Peyer's patch (tissue), 4 donors: ENCODE measurements at places on chromosomes 3 and 15. TPM values are rescaled to one million over a fixed set of nuclear protein-coding genes. Genes with fewer than 3 reads are reported as not detected.

Gene ZNF609
- 34.3 TPM for total RNA-seq

Gene CPA3
- total RNA-seq, result 5.8 TPM

Gene TEX9
- 27.5 TPM for total RNA-seq

DNA sequence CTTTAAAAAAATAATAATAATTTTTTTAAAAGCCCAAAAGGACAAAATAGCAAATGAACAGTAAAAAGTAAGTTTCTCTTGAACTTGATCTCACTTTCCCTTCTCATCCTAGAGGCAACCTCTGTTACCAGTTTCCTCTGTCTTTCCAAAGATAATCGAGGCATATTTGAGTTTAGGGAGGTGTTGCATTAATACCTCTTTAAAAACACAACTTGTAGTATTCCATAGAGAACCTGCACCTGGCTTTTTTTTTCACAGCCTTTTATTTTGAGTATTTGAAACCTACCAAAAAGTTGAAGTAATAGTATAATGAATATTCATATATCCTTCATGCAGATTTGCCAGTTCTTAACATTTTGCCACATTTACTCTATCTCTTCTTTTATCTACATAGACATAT lies 9.1 kb downstream of the CSK start:
- H3K36me3 ChIP-seq, result no peaks in the 10 kb centered on the region
- H3K4me3 ChIP-seq, result no peak overlapping the region
- no peak for DNase-seq
- H3K27ac ChIP-seq, result peak overlapping the region; percentile 97
- no peaks in the 10 kb centered on the region for H3K27me3 ChIP-seq

Gene TRIP4
- total RNA-seq, result 19.8 TPM

GRCh38 chr3:68648494-68648893 lies 283.9 kb downstream of the TAFA4 start:
- no peak overlapping the region for H3K27ac ChIP-seq
- no peaks in the 10 kb centered on the region for H3K4me1 ChIP-seq
- no peaks in the 10 kb centered on the region for H3K36me3 ChIP-seq
- no peak for DNase-seq

GRCh38 chr3:50617096-50617791 lies at the start of gene MAPKAPK3:
Gene MAPKAPK3, plus strand, starts transcription at chr3:50617151. Its CDS starts 415 bp downstream, at chr3:50617566.
- peak within 1 kb of the TSS; percentile 83 for H3K27ac ChIP-seq
- H3K4me3 ChIP-seq, result peak within 1 kb of the TSS; percentile 99
- no peaks in the 10 kb centered on the region for H3K36me3 ChIP-seq
- DNase-seq, result peak; percentile 44
- no peaks in the 10 kb centered on the region for H3K27me3 ChIP-seq

DNA sequence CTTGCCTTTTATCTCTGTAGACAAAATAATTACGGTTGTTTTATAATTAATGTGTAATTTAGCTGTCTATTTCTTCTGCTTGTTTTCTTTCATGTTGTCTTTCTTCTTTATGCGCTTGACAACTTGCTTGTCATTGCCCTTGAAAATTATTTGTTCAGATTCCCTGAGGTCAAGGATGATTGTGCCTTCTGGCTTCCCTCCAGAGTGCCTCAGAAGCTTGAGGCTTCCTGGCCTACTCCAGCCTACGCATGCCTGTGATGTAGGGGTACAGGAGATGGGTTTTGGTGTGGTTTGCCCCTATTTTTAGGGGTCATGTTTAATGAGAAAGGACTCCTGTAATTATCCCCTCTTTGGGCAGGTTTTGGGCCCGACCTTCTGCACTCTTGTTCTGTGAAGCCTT lies 231.5 kb downstream of the SV2B start:
- H3K36me3 ChIP-seq, result no peaks in the 10 kb centered on the region
- DNase-seq, result no peak
- no peak overlapping the region for H3K27ac ChIP-seq
- H3K27me3 ChIP-seq, result no peaks in the 10 kb centered on the region
- no peak overlapping the region for H3K4me3 ChIP-seq
- H3K4me1 ChIP-seq, result no peaks in the 10 kb centered on the region

Gene MYO5C
- total RNA-seq, result 52.8 TPM

- DNase-seq, result no peak
- no peaks in the 10 kb centered on the region for H3K4me1 ChIP-seq
- H3K36me3 ChIP-seq, result no peaks in the 10 kb centered on the region
- H3K4me3 ChIP-seq, result no peak overlapping the region
- no peaks in the 10 kb centered on the region for H3K27me3 ChIP-seq
Observed at GRCh38 chr3:68249265-68249664, 594.9 kb upstream of the SUCLG2 start.

Gene MCTP2
- 72.3 TPM for total RNA-seq

DNA sequence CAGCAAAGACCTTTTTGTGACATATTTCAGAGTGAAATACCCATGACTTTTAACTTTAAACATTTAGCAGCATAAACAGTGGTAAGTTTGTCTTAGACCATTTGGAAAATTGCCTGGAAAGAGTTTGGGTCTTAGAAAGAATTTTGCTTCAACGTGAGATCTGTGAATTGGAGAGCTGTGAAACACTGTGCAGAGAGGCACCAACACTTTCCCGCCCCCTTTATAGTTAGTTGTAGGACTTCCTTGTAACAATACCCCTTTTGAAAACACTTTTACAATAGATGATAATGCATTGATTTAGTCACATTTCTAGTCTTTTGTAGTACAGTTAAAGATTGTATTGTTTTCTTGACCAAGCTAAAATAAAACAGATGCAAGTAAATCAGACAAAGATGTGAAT lies 43.5 kb upstream of the MBNL1 start:
- no peak overlapping the region for H3K27ac ChIP-seq
- H3K4me1 ChIP-seq, result peaks cover 2% of the 10 kb centered on the region
- no peaks in the 10 kb centered on the region for H3K36me3 ChIP-seq
- no peak for DNase-seq

DNA sequence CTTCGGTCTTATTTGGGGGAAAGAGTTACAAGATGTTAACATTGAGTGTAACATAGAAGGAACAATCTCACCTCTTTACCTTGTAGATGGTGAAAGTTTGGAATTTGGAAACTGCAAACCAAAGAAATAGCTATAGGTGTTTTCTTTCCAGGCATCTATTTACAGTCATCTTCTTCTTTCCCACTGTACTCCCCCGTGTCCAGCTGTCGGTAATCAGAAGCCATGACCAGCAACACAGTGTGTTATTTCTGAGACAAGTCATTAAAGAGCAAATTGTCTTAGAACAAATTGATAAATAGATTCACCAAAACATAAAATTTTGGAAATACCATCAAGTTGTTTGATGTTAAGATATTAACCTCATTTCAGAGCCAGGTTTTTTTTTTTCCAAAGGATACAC lies 590.5 kb upstream of the NAALADL2 start:
- H3K36me3 ChIP-seq, result no peaks in the 10 kb centered on the region
- H3K4me1 ChIP-seq, result no peaks in the 10 kb centered on the region
- H3K27ac ChIP-seq, result no peak overlapping the region
- no peaks in the 10 kb centered on the region for H3K27me3 ChIP-seq

GRCh38 chr3:46270474-46270873 lies 28.2 kb downstream of the CCR3 start:
- no peak overlapping the region for H3K4me3 ChIP-seq
- H3K4me1 ChIP-seq, result no peaks in the 10 kb centered on the region
- H3K36me3 ChIP-seq, result no peaks in the 10 kb centered on the region
- no peaks in the 10 kb centered on the region for H3K27me3 ChIP-seq

Gene ITIH4
- total RNA-seq, result 1.2 TPM

DNA sequence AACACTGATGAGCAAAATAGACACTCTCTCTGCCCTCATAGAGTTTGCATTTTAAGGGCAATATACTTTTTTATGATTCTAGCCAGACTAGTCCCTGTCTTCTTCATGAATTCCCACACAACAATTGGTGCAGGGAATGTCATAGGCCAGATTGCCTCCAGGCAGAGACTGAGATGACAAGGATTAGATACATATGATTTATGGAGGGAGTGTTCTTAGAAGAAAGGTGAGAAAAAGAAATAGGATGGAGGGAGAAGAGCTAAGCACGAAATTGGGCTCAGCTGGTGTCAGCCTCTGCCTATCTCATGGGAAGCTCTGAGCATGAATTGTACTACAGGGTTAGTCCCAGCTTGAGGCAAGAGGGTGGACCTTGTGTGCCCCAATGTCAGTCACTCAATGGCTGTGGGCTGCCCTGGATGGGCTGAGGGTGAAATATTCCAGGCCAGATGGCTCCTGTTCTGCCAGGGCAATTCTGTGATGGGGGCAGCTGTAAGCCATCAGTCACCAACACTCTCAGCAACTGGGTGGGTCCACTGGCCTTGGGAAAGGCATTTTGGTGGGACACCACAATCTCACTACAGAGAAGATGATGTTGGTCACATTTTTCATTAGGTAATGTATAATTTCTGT lies 31.1 kb downstream of the EIF1B start:
- no peak for DNase-seq
- no peak overlapping the region for H3K4me3 ChIP-seq
- no peaks in the 10 kb centered on the region for H3K4me1 ChIP-seq
- no peaks in the 10 kb centered on the region for H3K36me3 ChIP-seq

GRCh38 chr3:187736418-187736871 lies 8.8 kb downstream of the BCL6 start:
- DNase-seq, result no peak
- H3K27me3 ChIP-seq, result no peaks in the 10 kb centered on the region
- peak overlapping the region; percentile 6 for H3K27ac ChIP-seq

- H3K4me3 ChIP-seq, result no peak overlapping the region
- H3K4me1 ChIP-seq, result no peaks in the 10 kb centered on the region
- H3K27me3 ChIP-seq, result no peaks in the 10 kb centered on the region
- no peaks in the 10 kb centered on the region for H3K36me3 ChIP-seq
- no peak overlapping the region for H3K27ac ChIP-seq
- DNase-seq, result no peak
Observed at GRCh38 chr15:65578904-65579728, 31.8 kb downstream of the INTS14 start.

Gene TFRC
- 140 TPM for total RNA-seq

Gene OXTR
- not detected for total RNA-seq

Gene GRAMD1C
- 30.7 TPM for total RNA-seq

GRCh38 chr3:51478630-51479029 lies 21.2 kb downstream of the DCAF1 start:
- no peak for DNase-seq
- H3K27ac ChIP-seq, result no peak overlapping the region
- no peaks in the 10 kb centered on the region for H3K36me3 ChIP-seq
- H3K4me1 ChIP-seq, result no peaks in the 10 kb centered on the region

Gene PP2D1
- not detected for total RNA-seq

DNA sequence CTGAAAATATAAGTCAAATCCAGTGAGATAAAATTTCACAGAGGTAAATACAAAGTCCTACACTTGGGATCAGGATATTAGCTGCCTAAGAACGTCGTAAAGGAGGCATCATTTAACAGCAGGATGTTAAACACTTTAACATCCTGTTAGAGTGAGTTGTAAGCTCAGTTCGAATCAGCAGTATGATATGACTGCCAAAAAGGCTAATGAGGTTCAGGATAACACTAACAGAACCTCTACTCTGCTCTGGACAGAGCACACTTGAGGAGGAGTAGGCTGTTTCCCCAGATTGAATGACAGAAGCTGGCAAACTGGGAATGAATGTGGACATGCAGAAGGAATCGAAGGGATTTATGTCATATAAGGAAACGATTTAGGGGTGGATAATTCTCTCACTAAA lies 227.1 kb upstream of the CD96 start:
- H3K27ac ChIP-seq, result no peak overlapping the region
- no peak for DNase-seq
- H3K27me3 ChIP-seq, result no peaks in the 10 kb centered on the region
- H3K4me3 ChIP-seq, result no peak overlapping the region

GRCh38 chr3:89072642-89073041 lies 34.8 kb upstream of the EPHA3 start:
- no peak for DNase-seq
- H3K4me3 ChIP-seq, result no peak overlapping the region
- no peaks in the 10 kb centered on the region for H3K36me3 ChIP-seq
- H3K4me1 ChIP-seq, result no peaks in the 10 kb centered on the region

Gene UROC1
- not detected for total RNA-seq

GRCh38 chr3:106277731-106278130 lies 408.9 kb upstream of the CBLB start:
- no peak overlapping the region for H3K27ac ChIP-seq
- DNase-seq, result no peak
- no peaks in the 10 kb centered on the region for H3K36me3 ChIP-seq
- H3K4me1 ChIP-seq, result no peaks in the 10 kb centered on the region

- H3K27me3 ChIP-seq, result no peaks in the 10 kb centered on the region
- no peaks in the 10 kb centered on the region for H3K36me3 ChIP-seq
- no peak overlapping the region for H3K27ac ChIP-seq
Observed at GRCh38 chr15:40782609-40783227, 12.9 kb downstream of the C15orf62 start.

Gene FSTL1
- 22.2 TPM for total RNA-seq

GRCh38 chr3:36876181-36876936 lies 68.5 kb downstream of the TRANK1 start:
- no peak for DNase-seq
- H3K27ac ChIP-seq, result peak overlapping the region; percentile 67
- no peaks in the 10 kb centered on the region for H3K27me3 ChIP-seq
- no peaks in the 10 kb centered on the region for H3K4me1 ChIP-seq
- H3K36me3 ChIP-seq, result no peaks in the 10 kb centered on the region
- H3K4me3 ChIP-seq, result no peak overlapping the region

Gene GHSR
- not detected for total RNA-seq

- no peaks in the 10 kb centered on the region for H3K36me3 ChIP-seq
- no peak for DNase-seq
Observed at GRCh38 chr15:99842071-99842470, 108.8 kb upstream of the LYSMD4 start.

- no peaks in the 10 kb centered on the region for H3K36me3 ChIP-seq
- no peaks in the 10 kb centered on the region for H3K4me1 ChIP-seq
- no peak overlapping the region for H3K4me3 ChIP-seq
- DNase-seq, result no peak
- no peak overlapping the region for H3K27ac ChIP-seq
Observed at GRCh38 chr15:63559753-63560152, 37.4 kb upstream of the FBXL22 start.

DNA sequence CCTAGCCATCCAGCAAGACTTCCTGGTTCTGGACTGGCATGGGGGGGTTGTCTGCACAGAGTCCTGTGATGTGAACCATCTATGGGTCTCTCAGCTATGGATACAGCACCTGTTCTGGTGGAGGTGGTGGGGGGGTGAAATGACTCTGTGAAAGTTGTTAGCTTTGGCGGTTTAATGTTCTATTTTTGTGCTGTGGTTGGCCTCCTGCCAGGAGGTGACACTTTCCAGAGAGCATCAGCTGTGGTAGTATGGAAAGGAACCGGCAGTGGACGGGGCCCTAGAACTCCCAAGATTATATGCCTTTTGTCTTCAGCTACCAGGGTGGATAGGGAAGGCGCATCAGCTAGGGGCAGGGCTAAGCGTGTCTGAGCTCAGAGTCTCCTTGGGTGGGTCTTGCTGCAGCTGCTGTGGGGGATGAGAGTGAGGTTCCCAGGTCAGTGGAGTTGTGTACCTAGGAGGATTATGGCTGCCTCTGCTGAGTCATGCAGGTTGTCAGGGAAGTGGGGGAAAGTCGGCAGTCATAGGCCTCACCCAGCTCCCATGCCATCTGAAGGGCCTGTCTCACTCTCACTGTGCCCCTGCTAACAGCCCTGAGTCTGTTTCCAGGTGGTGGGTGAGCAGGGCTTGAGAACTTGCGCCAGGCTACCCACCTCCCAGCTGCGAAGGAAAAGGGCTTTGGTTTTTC lies 7.1 kb upstream of the LARS2 start:
- no peaks in the 10 kb centered on the region for H3K36me3 ChIP-seq
- H3K27ac ChIP-seq, result no peak overlapping the region
- H3K27me3 ChIP-seq, result no peaks in the 10 kb centered on the region
- no peak for DNase-seq
